Activated CD4-positive, alpha-beta T cell treated with anti-CD3 and anti-CD28 coated beads, Interleukin-2, amount 50 U/mL, for 24 hours (primary cell): ENCODE measurements at places on chromosomes 11 and 22.

DNA sequence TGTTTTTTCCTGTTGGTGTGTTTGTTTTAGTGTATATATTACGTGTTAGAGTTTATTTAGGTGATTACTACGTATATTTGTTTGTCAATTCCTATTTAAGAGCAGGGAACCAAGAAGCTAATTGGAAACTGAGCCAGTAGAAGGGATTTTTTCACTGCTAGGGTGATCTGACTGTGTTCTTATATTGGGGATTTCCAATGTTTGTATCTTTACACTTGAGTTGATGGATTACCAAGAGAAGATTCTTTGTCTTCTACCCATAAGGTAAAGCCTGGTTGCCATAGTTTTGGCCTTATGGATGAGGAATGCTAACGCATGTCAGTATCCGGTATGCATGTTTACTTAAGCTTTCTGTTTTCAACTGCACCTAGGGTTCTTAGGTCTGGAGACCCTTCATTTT is 35.6 kb downstream of the SIK2 start:
- DNase-seq = no peak

DNA sequence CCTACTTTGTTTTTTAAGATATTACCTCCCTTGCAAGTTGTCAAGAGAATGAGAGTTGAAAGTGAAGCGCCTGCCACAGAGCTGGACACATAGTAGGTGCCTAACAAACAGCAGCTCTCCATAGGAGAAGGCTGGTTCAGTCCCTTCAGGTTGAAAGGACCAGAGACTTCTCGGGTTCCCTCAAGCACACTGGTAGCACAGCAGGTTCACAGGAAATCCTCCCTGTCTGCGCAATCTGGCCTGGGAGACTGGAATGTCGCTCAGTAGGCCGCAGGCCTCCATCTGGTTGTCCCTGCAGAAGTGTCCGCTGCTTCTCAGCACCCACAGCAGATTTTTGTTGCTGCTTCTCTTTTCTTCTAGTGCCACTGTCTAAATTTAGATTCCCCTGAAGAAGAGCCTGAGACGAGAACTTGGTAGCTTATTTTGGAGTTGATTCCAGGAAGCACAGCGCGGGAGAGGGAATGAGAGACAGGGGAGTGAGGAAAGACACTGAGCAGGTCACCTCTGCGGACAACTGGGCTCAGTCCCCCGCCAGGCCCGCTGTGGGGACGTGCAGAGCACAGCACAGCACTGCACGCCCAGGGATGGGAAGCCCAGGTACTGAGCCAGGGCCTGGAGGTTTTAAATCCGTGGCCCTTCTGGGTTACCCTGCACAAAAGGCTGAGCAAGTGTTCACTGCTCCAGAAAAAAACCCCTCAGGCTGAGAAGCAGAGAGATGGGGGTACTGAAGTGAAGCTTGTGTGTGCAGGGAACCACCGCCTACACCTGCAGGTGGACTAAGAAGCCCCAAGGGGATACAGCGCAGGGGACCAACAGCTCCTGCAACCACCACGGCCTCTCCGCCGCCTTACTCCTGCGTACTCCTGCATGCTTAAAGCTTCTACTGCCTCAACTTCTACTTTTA is 31.6 kb downstream of the RBX1 start:
- no peak for DNase-seq

DNA sequence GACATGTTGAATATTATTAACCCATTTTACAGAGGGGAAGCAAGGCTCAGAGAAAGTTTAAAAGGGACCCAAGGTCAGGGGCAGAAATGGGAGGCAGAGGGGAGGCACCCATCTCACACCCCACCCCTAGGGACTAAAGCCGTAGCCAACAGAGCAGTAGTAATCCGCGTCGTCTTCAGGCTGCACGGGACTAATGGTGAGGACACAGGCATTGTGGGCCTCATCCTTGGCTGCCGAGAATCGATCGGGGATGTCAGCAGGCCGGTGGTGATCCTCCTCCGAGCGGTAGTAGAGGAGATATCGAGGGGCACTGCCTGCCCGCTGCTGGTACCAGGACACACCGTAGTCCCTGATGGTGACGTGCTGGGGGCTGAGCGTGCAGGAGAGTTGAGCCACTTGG is 1.5 kb downstream of the VPREB3 start:
- no peak for DNase-seq

- DNase-seq = no peak
These were observed 22.6 kb downstream of the APLNR start for GRCh38 chr11:57214494-57214893.

DNA sequence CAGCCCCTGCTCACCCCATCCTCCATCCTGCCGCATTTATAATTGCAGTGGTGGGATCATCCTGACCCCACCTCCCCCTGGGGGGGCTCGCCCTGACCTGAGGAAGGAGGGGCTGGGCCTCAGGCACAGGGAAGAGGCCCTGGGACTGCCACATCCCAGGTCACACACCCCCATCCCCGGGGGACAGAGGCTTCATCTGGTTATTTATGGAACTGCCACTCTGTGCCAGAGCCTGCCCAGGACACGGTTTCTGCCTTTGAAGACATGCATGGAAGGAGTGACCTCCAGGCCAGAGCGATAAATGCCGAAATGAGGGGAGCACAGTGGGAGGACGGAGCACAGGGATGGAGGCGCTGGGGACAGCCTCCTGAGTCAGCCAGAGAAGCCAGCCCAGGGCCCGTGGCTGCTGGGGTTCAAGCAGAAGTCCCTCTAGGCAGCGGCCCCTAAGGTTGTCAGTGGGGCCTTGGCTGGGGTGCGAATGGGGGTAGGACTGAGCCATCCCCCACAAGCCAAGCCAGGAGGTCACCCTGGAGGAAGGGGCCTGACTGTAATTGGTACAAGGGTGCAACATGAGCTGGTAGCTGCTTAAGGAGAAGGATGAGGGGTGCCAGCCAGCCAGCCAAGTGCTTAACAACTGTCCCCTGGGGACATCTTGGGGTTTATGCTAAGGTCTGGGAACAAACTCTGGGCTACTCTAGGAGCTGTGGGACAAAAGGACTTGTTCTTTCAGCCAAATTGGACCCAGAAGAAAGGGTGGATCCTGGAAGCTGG is 51.4 kb upstream of the SHISAL1 start:
- no peak for DNase-seq

- no peak for DNase-seq
These were observed 7.3 kb downstream of the SNX19 start for GRCh38 chr11:130908770-130909625.

DNA sequence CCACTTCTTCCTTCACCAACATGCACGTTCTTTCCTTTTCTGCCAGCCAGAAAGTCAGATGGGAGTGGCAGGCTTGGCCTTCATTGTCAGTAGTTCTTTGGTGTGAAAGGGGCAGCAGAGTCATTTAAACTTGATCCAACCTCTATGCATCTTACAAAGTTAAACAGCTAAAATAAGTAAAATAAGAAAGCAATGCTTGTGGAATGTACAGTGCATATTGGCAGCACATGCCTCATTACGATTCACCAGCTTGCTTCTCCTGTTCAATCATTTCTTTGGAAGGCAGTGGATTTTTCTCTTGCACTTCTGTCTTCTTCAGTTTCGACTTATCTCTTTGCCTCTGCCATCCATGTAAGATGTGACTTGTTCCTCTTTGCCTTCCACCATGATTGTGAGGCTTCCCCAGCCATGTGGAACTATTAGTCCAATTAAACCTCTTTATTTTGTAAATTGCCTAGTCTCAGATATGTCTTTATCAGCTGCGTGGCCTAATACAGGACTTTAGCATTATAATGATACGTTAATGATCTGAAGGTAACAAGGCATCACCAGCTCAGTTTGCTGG is 14.8 kb downstream of the LGALS12 start:
- no peak for DNase-seq

GRCh38 chr22:30459181-30460052 is 12.4 kb downstream of the SEC14L3 start:
- no peak for DNase-seq

GRCh38 chr22:18060646-18061620 is 16.9 kb upstream of the PEX26 start:
- DNase-seq = no peak

DNA sequence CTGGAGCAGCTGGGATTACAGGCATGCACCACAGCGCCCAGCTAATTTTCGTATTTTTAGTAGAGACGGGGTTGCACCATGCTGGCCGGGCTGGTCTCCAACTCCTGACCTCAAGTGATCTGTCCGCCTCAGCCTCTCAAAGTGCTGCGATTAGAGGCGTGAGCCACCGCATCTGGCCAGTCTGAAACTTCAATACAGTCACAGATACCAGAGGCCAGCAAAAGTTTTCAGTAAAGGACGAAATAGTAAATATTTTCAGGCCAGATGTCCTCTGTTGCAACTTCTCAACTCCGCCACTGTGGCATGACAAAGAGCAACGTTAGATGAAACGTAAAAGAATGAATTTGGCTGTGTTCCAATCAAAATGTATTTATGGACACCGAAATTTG is 403.6 kb downstream of the MN1 start:
- no peak for DNase-seq

GRCh38 chr11:116287866-116288265 is 484.9 kb downstream of the BUD13 start:
- no peak for DNase-seq

- no peak for DNase-seq
These were observed 5.2 kb upstream of the PES1 start for GRCh38 chr22:30596886-30597285.

- DNase-seq = peak; percentile 87
These were observed 39.5 kb downstream of the TP53I11 start for GRCh38 chr11:44911029-44911814.

DNA sequence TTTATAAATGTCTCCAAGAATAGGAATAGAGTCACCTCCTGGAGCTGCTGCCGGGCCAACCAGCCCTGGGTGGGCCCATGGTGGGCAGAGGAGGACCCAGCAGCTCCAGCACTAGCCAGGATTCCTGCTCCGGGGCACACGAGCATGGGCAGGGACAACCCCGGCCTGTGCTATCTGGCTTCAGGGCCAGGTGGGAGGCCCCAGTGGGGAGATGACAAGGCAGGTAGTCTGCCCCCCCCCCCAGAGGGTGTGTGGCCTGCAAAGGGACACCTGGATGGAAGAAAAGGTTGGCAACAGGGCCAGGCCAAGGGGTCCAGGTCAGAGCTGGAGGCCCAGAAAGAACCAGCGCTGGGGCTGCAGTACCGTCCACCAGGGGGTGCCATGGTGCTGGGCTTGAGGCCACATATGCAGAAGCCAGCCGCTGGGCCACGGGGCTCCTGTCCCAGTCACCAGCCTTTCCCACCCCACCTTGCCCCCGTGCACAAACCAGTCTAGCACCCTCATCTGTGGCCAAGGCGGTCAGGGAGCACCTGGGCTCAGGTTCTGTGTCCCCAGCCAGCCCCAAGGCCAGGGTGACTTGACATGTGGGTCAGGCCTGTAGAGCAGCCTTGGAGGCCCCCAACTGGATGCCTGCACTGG is 3.4 kb downstream of the TSPAN32 start:
- DNase-seq = peak; percentile 74

- no peak for DNase-seq
These were observed 10.9 kb downstream of the SERHL2 start for GRCh38 chr22:42564699-42565098.

GRCh38 chr11:70538641-70539359 is 140.5 kb downstream of the CTTN start:
- no peak for DNase-seq

GRCh38 chr11:35622070-35622469 is 3.8 kb downstream of the FJX1 start:
- no peak for DNase-seq

GRCh38 chr11:35160902-35161597 is 22.1 kb downstream of the CD44 start:
- DNase-seq = no peak

GRCh38 chr11:24108609-24109008 is 388.2 kb upstream of the LUZP2 start:
- no peak for DNase-seq

GRCh38 chr11:93564895-93565294 is 21.7 kb upstream of the SMCO4 start:
- DNase-seq = no peak

GRCh38 chr22:38868286-38868721 is 3.7 kb downstream of the CBX6 start:
- DNase-seq = no peak

DNA sequence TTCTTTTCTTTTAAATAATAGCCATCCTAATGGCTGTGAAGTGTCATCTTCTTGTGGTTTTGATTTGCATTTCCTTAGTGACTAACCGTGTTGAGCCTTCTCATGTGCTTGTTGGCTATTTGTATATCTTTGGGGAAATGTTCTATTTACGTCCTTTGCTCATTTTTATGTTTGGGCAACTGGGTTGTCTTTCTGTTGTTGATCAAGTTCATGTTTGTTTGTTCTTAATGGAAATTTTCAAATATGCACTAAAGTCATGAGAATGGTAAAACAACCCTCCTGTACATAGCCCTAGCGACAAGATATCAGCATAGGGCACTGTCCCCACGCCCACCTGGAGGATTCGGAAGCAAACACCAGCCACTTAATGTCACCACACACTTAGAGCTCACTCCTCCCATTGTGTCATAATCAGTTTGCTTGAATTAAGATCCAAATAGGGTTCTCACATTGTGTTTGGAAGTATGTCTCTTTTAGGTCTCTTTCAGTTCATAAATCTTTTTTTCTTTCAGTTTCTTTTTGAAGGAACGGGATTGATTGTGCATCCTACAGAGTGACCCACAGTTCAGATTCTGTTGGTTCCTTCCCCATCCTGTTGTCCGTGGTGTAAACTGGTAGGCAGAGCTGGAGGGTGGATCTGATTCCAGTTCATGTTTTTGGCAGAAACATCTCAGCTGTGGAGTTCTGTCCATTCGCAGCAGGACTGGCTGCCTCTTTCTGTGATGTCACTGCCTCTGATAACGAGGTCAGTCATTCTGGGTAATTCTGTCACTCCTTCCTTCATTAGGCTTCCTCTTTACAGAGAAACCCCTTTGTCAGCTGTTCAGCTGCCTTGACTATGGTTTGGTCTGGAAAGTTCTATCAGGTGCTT is 26.4 kb upstream of the ADORA2A start:
- no peak for DNase-seq

DNA sequence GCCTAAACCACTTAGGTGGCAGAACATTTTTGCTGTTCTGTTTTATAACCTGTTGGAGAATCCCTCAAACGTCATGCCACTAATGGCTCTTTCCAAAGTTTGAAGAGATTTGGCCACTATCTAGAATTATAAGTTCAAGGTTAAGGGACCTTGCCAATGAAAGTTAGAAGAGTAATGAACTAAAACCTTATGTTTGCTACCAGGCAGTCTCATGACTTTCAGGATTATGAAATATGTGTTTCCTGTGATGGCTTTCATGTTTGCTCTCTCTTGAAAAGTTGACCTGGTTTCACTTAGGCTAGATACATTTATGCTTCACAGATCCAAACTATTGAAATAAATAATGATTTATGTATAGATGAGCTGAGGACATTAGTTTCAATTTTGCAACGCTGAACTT is 340.0 kb downstream of the LRRC4C start:
- DNase-seq = no peak

DNA sequence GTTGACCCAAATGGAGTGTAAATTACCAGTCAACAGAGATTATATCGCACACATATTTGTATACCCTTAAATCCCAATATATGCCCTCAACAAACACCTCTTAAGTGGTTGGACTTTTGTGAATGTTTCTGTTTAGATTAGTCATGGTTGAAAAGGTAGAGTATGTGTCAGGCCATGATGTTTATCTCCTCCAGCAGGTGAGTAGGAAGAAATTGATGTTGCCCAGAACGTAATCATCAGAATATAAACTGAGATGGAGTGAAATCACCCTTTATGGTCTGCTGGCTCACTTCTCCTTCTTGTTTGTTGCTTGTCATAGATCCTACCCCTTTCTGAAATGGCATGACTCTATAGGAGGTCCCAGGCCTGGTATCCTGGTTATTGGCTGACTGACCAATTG is 431.8 kb downstream of the ETS1 start:
- DNase-seq = no peak

GRCh38 chr11:104122011-104122635 is 41.8 kb downstream of the PDGFD start:
- no peak for DNase-seq
